Right ventricle myocardium inferior (tissue), 1 donor: ENCODE measurements at places on chromosomes 13 and 19.

DNA sequence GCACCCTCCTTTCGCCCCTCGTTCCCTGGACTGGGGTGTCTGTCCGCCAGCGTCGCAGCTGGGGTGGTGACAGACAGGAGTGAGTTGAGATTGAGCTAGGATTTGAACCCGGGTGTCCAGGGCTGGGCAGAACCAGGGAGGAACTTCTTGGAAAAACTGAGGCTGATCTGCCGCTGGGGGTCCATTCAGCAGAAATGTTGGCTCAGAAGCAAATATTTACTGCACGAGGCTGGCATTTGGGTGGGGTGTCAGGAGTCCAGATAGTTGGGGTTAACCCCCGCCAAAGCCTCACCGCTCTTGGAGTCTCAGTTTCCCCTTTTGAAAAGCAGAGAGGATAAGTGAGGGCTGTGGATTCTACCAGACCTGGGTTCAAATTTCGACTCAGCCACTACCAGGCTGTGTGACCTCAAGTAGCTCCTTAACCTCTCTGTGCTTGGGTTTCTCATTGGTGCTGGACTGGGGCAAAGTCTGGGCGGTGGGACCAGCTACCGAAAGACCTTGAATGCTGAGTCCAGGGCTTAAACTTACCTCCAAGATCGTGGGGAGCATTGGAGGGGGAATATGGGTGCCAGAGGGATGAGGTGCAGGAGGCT lies 20.9 kb downstream of the MAST3 start:
- peak; percentile 23 for DNase-seq

- DNase-seq, result no peak
Observed at GRCh38 chr13:76759877-76760276, 126.3 kb downstream of the KCTD12 start.

DNA sequence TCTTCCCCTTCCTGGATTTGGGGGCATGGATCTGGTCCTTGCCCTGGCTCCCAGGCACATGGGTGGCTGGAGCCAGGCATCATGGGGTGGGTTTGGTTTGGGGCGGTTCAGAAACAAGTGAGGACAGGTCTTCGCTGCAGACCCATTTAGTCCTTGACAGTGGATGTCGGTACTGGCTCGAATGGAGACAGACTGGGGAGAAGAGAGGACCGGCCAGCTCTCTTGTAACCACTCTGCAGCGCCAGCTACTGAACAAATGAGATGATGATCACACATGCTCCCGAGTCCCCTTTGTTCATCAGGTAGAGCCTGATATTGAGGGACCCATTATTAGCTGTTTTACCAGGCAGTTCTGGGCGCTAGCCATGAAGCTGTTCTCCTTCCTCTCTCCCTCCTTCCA lies 64.5 kb downstream of the CHST8 start:
- no peak for DNase-seq

DNA sequence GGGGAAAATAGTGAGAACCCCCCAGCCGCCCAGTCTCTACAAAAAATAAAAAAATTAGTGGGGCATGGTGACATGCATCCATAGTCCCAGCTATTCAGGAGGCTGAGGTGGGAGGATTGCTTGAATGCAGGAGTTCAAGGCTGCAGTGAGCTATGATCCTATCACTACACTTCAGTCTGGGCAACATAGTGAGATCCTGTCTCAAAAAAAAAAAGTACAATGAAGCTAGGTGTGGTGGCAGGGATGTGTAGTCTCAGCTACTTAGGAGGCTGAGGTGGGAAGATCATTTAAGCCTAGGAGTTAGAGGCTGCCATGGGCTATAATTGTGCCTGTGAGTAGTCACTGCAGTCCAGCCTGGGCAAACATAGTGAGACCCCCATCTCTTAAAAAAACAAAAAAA lies 8.9 kb downstream of the PCCA start:
- DNase-seq, result no peak

GRCh38 chr19:56112313-56112709 lies 8.8 kb downstream of the ZNF787 start:
- no peak for DNase-seq

DNA sequence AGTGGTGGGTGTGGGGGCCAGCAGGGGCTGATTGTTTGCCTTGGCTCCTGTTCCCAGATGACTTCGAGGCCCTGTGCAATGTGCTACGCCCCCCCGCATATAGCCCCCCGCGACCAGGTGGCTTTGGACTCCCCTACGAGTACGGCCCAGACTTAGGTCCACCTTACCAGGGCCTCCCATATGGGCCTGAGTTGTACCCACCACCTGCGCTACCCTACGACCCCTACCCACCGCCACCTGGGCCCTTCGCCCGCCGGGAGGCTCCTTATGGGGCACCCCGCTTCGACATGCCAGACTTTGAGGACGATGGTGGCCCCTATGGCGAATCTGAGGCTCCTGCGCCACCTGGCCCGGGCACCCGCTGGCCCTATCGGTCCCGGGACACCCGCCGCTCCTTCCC lies 25.7 kb downstream of the LTBP4 start:
- DNase-seq, result peak; percentile 30

DNA sequence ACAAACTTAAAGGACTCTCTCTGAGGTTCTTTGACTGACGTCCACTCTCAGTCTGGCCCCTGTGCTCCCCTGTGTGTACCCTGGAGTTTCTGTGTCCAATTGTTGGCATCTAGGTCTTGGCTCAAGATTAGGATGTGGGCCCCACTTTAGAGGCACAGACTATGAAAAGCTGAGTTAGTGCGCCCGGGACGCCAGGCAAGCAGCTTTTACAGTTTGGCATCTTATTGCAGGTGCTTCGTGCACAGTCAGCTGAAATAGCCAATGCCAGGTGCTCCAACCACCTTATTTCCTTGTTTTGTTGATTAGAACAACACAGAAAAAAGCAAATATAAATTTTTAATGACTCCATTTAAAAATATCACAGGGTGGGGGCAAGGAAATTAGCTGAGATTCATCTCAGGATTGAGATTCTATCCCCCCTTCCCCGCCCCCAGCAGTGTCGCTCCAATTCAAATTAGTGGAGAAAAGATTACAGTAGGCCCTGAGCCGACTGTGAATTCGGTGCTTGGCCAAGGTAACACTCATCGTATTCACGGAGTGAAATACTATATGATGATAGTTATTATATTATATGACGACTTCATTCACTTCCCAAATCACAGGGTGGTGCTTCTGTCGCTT lies 4.3 kb downstream of the SOX1 start:
- no peak for DNase-seq

- no peak for DNase-seq
Observed at GRCh38 chr13:45554604-45555109, 60.9 kb downstream of the ERICH6B start.

DNA sequence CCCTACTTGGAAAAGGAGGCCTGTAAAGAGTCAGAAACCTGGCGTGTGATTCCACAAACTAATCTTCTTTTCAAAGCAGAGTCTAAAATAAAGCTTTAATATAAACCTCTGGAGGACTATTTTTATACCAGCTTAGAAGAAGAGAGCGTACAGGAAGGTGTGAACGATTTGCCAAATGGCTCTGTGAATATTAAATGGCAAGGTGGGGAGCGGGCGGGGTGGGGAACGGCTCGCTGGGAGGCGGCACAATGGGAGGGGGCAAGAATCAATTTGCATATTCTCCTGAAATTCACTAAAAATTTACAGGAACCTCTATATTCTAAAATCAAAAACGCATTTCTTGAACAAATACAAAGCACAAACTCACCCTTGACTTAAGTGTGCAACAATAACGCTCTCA lies 982 bp downstream of the ZNF780B start:
- no peak for DNase-seq

DNA sequence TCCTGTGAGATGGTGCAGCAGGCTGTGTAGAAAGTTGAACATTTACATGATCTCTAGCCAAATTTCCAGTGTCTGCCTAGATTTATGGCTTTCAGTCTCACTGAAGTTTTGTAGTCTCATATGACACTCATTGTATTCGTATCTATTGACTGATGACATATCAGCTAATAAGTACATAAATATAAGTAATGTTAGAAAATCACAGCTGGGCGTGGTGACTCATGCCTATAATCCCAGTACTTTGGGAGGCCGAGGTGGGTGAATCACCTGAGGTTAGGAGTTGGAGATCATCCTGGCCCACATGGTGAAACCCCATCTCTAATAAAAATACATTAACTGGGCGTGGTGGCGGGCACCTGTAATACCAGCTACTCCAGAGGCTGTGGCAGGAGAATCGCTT lies 54.7 kb upstream of the HTR2A start:
- DNase-seq, result no peak

DNA sequence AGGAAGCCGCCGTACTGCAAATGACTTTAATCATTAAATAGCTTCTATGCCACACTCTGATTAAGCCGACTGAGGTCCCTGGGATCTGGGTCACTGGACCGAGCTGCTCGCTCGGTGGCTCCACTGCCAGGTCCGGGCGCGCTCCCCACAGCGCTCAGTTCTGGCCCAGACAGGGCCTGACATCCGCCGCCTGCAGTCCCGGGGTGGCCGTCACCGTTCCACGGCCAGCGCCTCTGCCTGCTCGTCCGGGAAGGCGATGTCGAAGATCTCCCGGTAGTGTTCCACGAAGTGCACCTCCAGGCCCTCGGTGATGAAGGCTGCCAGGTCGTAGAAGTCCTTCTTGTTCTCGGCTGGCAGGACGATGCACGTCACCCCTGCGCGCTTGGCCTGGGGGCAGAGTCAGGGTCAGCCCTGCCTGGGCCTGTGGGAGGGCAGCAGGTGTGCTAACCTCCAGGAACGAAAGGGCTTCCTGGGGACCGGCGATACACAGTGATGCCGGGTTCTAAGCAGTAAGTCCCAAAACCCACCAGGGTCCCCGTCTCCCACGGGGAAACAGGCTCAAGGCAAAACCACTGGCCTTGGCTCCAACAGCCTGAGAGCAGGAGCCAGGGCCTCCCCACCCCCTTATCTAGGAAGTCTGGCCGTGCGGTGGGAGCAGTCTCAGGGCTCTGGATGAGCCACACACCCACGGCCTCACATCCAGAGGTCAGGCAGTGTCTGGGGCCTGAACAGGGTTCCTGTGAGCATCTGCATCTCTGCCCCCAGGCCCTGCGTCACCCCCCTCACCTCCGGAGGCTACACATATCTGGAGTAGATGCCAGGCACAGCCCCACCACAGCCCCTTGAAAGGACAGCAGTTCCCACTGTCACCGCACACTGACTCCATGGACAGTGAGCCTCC lies 2.0 kb downstream of the RPL36 start:
- no peak for DNase-seq

- DNase-seq, result no peak
Observed at GRCh38 chr13:44906713-44907112, 82.6 kb downstream of the NUFIP1 start.

DNA sequence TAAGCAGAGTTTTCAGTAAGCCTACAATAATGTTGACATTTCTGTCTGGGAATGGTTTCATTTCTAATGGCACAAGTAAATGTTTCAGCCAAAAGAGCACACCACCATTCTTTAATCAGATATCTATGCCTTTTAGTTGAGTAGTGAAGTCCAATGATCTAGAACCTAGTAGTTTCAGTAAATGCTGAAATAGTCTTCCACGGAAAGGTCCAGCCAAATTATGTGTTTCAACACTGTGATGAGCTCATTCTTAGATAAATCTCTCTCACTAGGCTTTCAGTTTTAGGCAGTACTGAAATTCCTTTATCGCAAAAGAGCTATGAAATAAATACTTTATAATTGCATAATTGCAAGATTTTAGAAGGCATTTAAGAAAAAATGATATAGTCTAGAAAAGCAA lies 816.8 kb upstream of the PCDH9 start:
- DNase-seq, result no peak

DNA sequence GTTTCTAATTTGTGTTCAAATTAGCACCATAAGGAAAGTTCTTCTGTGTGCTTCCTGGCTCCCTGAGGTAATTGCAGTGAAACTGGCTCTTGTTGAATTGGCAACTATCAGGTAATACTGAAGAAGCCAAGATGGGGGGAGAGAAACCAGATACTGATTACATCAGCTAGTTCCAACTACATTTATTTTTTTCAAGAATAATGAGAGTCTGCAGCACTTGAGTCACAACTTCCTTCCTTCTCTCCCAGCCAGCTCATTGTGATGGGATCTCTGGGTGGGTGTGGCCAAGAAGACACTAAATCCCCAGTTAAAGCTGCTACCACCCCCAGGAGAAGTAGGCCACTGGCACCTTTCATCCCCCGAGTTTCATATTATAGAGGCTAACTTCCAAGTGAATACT lies 100.7 kb upstream of the RXFP2 start:
- DNase-seq, result no peak

- DNase-seq, result no peak
Observed at GRCh38 chr13:93450191-93450621, 223.6 kb downstream of the GPC6 start.

DNA sequence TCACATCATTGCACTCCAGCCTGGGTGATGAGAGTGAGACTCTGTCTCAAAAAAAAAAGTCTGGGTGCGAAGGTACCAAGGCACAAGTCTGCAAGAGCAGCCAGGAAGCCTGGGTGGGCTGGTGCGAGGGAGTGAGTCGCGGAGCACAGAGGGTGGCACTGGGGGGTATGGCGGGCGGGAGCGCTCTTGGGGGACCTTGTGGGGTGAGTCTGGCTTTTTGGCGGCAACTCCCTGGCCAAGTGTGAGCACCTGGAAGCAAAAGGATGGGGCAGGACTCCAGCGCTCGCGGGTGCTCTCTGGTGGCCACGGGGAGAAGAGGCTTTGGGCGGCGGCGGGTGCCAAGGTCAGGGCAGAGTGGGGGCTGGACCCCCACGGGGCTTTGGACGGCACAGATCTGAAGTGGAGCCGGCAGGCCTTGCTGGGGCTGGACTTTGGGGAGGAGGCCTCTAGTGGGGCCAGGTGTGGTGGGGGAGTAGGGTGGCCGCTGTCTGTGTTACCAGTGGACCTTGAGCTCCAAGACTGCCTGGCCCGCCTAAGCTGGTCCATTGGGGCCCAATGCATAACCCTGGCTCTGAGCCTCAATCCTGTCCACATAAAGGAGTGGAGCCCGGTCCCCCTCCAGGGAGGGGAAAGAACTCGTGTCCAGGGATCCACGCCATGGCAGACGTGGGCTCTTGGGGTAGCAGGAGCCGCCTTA lies 1.6 kb downstream of the P2RY11 start:
- no peak for DNase-seq

DNA sequence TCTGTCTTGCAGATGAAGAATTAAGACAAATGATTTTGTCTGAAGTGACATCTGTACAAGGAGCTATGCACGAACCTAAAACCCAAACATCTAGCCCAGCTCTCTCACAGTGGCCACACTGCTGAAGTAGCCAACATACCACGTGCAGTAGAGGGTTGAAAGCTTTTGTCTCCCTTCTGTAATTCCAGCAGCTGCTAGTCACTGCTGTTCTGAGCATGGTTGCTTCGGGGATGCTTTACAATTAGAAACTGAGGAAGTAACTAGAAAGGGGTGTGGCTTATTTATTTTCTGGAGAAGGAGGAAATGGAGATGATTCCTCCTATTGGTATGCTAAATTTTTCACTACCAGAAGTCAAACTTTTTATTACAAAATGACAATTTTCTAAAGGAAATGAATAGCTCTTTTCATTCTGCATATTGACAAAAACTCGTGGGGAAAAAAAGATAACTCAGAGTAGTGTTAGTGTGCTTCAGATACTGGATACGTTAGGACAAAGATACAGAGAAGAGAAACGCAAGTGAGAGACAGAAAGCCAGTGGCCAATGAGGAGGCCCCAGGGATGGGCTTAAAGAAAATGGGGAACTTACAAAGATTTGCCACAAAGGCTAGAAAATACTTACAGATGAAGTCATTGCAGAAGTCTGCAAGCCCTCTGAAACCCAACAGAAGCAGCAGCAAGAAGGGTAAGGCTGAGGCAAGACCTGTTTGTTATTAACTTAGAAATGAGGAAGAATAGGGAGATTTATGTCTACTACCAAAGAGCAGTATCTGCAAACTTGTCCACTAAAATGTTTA lies 192.7 kb upstream of the MIR17HG start:
- DNase-seq, result no peak

GRCh38 chr13:113621046-113621445 lies 36.5 kb downstream of the TFDP1 start:
- no peak for DNase-seq

GRCh38 chr13:75319254-75319653 lies 162.7 kb downstream of the TBC1D4 start:
- no peak for DNase-seq
